ENCODE measurements at places on chromosomes 7 and 10. TPM values are rescaled to one million over a fixed set of nuclear protein-coding genes. Genes with fewer than 3 reads are reported as not detected.
A peak's percentile ranks its signal among the peaks of the same experiment; 100 is the strongest.

DNA sequence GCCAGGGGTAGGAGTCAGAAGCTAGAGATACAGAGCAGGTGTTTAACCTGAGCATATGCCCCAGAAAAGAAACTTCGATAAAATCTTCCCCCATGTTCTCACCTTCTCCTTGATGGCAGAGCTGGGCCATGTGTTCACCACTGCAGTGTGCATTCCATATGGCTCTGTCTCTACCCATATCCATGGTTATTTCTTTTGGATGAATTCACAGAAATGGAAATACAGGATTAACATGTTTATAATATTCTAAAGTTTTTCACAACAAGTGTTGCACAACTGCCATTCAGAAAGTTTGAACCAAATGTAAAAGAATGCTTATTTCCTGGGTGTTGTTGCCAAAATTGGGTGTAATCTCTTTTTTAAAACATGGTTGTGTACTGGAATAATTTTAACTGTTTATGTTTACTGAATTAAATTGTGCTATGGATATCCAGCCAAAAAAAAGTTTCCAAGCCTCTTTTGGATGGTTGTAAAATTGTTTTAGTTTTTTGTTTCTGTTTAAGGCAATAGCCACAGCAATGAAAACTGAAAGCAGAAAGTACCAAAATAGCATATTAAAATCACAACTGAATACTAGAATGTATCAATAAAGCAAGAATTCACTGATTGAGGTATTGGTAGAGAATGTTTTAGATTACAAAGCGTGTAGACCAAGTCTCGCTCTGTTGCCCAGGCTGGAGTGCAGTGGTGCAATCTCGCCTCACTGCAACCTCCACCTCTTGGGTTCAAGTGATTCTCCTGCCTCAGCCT is 19.9 kb upstream of the CCNY start:
- no peak for DNase-seq

The RET gene
- 0.04 TPM for total RNA-seq

GRCh38 chr10:26567351-26567721 is 129.2 kb downstream of the APBB1IP start:
- no peak for DNase-seq

GRCh38 chr7:95246831-95247370 is 77.4 kb downstream of the PON1 start:
- peak; percentile 45 for DNase-seq

- DNase-seq, result no peak
Observed at GRCh38 chr10:112533916-112534315, 86.9 kb downstream of the VTI1A start.

The CHCHD2 gene
- total RNA-seq, result 976 TPM

- DNase-seq, result no peak
Observed at GRCh38 chr7:149685455-149685854, 87.9 kb downstream of the ZNF467 start.

DNA sequence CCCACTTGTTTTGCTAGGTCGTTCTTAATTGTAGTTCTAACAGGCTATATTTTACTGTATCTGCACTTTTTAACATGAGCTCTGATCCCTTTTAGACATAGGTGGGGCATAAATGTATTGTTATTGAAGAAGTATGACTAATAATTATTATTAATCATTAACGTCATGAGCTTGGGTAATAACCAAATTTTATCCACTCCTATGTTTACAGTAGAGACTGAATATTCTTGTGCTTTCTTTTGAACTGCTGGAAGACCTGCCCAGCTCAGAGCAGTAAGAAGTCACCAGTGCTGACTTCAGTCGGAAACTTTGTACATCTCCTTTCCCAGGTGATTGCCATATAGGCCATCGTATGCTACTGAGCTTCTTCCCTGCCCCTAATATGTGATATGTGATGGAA is 18.7 kb downstream of the PKD2L1 start:
- no peak for DNase-seq

DNA sequence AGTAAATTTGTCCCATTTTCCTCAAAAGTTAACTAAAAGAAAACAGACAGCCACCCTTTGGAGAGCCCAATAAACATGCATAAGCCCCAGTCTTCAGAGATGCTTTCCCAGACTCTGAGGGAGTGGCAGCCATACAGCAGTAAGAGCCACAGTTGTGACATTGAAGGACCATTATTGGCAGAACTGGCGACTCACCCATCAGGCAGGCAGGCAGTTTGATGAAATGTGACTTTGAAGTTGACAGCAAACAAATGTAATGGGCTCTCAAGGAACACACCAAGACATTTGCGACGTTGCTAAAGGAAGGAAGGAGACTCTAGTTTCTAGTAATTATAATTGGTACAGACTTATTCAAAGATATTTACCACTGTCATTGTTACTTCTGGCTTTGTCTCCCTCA is 287.5 kb upstream of the PHYHIPL start:
- no peak for DNase-seq

DNA sequence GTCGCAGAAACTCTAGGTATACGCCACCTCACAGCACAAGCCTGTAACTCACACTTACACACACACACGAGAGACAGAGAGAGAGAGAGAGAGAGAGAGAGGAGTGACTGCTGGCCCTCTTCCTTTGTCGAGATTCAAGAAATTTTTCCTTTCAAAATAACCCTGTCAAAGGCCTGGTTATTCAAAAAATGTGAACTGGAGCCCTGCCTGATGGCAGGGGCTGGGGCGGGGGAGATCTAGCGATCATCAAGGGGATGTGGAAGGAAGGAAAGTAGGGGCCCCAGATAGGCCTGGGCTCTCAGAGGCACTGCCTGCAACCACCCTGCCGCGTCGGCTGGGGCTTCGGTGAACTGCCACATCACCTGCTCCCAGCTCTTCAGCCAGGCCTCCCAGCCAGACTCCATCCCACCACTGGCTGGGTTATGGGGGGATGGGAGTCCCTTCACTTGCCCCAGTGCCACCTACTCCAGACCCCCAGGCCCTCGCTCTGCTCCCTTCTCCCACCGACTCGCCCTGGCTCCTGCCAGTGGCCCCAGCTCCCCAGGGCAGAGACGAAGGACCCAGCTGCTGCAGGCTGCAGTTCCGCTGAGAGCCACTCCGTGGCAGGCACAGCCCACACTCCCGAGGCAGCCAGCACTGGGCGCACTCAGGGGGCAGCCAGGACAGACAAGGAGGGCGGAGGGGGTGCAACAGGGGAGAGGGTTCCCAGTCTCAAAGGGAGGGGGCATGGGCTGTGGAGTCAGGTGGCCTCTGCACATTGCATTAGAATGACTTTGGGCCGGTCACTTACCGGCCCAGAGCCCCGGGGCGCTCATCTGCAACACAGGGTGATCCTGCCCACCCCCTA is 15.3 kb downstream of the KCNH2 start:
- DNase-seq, result peak; percentile 90

GRCh38 chr10:22986771-22987542 is 59.1 kb downstream of the ARMC3 start:
- no peak for DNase-seq

- no peak for DNase-seq
Observed at GRCh38 chr7:50153148-50153547, 60.1 kb upstream of the ZPBP start.

The CPED1 gene
- 290 TPM for total RNA-seq

- DNase-seq, result peak; percentile 20
Observed at GRCh38 chr7:107463139-107464078, 6.4 kb upstream of the GPR22 start.

The ASZ1 gene
- not detected for total RNA-seq

- DNase-seq, result no peak
Observed at GRCh38 chr10:48896756-48897440, 42.7 kb downstream of the LRRC18 start.

The ZNF655 gene
- 68.1 TPM for total RNA-seq

- no peak for DNase-seq
Observed at GRCh38 chr10:124735491-124736286, 8.5 kb downstream of the FAM53B start.

- DNase-seq, result no peak
Observed at GRCh38 chr7:93843260-93843659, 47.3 kb downstream of the TFPI2 start.

GRCh38 chr10:77392851-77393250 is 244.8 kb downstream of the KCNMA1 start:
- no peak for DNase-seq

DNA sequence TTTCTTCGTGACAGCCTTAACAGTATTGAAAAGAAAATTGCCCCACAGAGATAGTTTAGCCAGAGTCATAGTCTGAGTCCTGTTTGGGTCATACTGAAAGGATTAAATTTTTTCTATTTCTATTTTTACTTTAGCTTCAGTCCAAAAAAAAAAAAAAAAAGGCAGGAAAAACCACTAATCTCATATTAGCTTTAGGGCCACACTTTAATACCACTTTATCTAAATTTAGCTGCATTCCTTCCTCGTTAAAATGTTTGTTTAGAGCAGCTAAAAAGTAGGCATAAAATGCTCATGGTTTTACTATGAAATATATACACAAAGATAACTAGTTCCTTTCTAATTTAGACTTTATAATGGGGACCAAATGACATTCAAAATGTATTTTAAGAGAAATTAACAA is 216.5 kb upstream of the TMEM196 start:
- DNase-seq, result no peak

The PNLIPRP1 gene
- 1.1 TPM for total RNA-seq

The VWDE gene
- total RNA-seq, result 92.6 TPM

DNA sequence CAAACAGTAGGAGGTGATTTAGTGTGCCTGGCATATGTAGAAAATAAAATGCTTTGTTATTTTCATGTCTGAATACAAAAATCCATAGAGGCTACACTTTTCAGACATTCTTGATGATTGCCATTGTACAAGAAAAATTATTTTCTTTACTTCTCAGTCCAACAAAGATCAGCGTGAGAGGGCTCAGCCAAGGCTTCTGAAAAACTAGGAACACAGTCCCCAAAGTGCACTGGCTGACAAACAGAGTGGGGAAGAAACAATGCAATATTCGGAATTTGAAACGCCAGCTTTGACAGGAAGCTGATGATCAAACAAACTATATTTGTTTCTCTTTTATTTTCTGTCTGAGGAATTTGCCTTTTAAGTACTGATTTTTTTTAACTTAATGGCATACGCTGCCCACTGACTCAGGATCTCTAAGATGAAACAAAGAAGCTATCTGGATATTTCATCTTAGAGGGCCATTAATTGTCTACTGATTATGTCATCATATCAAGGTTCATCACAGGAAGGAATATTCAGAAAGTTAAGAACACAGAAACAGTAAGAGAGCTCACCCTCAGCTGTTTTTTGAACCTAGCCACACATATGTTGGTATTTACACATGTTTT is 197.0 kb upstream of the INHBA start:
- DNase-seq, result no peak

- DNase-seq, result no peak
Observed at GRCh38 chr7:92598310-92598981, 8.3 kb upstream of the FAM133B start.

The HERC4 gene
- total RNA-seq, result 29.8 TPM
